ENCODE measurements at places on chromosomes 11 and 22. TPM values are rescaled to one million over a fixed set of nuclear protein-coding genes. Genes with fewer than 3 reads are reported as not detected.

The GPR83 gene
- not detected for total RNA-seq

The CD3D gene
- not detected for total RNA-seq

The RAG2 gene
- not detected for total RNA-seq

The NDUFA6 gene
- 84.5 TPM for total RNA-seq

The OR56B4 gene
- total RNA-seq: not detected

The LARGE2 gene
- not detected for total RNA-seq

The FIBP gene
- 170 TPM for total RNA-seq

The TNNT3 gene
- not detected for total RNA-seq

The INPP5J gene
- total RNA-seq: 0.86 TPM

The TRABD gene
- 44.1 TPM for total RNA-seq

The OR56A1 gene
- not detected for total RNA-seq
